ENCODE measurements at places on chromosomes 3 and 15.

DNA sequence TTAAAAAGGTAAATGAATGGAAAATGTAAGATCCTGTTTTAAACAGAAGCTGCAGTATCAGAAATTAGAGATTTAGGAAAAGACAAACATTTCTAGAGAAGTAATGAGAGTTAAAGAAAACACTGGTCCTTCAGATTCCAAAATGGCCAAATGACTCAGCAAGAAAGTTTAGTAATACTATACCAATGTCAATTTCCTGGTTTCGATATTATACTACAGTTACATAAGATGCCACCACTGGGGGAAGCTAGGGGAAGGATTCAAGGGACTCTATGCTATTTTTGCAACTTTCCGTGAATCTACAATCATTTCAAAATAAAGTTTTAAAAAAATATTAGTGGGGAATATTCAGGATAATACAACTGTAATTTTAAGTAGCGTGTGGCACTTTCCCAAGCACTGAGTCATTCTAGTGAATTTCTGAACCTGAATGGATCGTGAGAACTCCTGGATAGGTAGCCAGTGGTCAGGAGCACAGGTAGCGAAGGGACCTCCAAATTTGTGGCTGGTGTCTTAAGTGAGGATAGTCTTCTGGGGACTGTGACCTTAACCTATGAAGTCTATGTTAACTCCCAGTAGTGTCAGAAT, 37.6 kb downstream of the TMCC1 start:
- DNase-seq, result no peak

- DNase-seq, result no peak
These were observed 26.2 kb upstream of the IGF2BP2 start for GRCh38 chr3:185851046-185851445.

GRCh38 chr15:90075420-90076289, 26.6 kb downstream of the IDH2 start:
- DNase-seq, result no peak

- DNase-seq, result no peak
These were observed 17.7 kb downstream of the RBP1 start for GRCh38 chr3:139521816-139522215.

- DNase-seq, result no peak
These were observed 181.9 kb downstream of the OPA1 start for GRCh38 chr3:193774916-193775285.

DNA sequence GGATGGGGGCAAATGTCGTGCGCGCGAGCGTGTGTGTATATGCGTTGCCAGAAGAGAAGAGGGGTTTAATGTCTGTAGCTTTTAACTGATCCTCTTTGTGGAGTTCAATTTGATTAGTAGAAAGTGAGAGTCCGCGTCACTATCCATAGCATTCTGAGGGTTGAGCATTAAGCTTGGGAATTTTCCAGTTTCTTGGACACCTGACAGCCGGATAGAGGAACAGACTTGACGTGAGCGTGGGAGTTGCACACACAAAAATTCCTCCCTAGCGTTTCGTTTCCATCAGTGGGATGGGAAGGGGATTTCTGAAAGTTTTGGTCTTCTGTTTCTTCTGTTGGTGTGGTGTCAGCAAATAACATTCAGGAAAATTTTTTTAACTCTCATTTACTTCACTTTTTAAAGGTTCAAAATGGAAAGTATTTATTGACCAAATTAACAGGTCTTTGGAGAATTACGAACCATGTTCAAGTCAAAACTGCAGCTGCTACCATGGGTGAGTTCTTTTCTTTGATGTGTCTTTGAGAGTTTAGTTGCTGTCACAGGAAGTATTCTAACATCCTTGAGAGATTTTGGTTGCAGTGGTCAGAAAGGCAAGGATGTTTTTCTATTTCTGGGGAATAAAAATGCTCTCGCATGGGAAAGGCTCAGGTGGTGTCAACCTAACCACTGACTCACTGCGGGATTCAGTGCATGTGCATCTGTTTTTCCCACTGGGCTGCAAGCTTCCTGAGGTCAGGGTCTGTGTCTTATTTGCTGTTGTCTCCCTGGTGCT, 841 bp downstream of the POGLUT1 start:
- no peak for DNase-seq

- no peak for DNase-seq
These were observed 37.4 kb upstream of the CTDSPL start for GRCh38 chr3:37824090-37824953.

DNA sequence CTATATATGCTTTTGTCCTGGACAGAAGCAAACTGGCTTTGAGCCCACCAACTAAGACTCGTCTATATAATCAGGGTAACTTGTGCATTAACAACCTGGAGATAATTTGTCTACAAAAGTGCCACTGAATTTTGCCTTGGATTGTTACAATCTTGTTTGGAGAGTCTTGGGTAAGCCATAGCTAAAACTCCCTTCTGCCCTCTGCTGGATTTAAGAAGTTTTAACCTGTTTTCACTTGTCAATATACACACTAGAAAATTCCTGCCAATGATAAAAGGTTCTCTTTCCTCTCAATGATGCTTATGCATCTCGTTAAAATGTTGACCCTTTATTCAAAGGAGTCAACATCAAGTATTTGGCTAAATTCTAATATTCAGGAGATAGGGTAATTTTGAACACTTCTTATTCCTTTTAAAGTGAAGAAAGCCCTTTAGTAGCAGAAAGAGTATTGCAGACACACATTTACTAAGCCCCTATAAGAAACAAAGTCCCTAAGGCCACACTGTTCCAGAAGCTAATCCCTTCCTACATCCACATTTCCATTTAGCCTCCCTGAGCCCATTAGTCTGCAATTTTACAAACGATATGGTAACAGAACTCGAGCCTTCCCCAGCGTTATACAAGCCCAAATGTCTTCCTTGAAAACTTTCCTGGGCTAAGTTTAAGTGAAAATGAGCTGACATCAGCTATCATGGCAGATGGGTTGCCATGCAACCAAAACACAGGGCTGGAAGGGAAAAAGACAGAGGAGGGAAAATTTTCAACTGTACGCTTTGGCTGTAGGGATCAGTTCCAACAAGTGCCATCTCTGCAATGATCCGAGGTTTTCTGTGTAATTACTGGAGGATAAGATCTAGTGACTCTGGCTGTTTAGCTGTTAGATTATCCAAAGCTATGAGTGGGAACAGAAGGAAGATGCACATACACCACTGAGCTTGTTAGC, 75.9 kb upstream of the FGF12 start:
- DNase-seq, result no peak

DNA sequence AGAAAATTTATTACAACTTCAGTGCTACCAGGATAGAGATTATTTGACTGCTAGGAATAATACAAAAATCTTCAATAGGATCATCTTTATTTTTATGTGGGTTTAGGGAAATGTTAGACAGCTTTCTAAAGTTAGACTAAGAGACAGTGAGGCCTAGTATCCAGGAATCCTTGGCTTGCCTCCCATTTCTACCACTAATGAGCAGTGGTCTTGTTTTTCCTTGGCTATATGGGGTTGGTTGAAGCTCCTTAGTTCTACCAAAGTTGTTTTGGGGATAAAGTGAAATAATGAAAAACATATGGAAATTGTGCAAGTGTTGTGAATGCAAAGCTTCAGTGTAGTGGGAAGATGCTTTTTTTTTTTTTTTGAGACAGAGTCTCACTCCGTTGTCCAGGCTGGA, 16.8 kb downstream of the AP4E1 start:
- DNase-seq, result no peak

DNA sequence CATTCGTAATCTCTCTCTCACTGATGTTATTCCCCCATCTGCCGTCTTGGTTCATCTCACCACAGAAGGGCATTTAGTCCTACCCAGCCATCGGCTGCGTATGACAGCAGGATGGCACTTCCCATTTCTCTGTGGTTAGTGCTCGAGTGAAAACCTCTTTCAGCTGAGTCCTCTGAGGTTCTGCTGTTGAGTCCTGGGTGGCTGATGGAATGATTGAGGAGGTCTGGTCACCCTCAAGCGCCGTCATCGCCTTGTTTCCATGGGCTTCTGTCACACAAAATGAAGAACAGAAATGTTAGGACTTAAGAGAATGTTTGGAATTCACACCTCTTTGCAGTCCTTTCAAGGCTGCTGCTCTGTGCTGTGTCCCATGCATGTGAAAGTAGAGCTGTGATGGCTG, 9.4 kb upstream of the SACM1L start:
- no peak for DNase-seq

- DNase-seq, result no peak
These were observed 2.6 kb downstream of the MAP2K1 start for GRCh38 chr15:66389098-66389858.

DNA sequence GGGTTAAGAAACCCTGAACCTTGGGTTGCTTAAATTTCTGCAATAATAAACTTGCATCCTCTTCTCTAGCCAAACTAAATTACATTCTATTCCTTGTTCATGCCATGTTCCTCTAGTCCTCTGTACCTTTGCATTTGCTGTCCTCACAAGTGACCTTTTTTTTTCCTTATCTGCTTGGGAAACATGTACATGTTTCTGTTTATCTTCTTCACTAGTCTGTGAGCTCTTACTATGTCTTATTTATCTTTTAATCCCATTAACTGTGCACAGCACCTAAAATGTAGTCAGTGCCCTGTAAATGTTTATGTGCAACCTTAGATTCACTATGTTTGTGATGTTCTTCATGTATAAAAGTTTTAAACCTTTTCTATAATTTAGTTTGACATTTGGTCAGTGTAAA, 61.9 kb downstream of the REC114 start:
- DNase-seq, result no peak

- DNase-seq, result no peak
These were observed 7.9 kb downstream of the FSIP1 start for GRCh38 chr15:39774688-39775267.

GRCh38 chr3:9915254-9916141, 1.4 kb upstream of the IL17RC start:
- DNase-seq, result no peak

- DNase-seq, result no peak
These were observed 11.6 kb upstream of the PIK3CB start for GRCh38 chr3:138846262-138846791.

DNA sequence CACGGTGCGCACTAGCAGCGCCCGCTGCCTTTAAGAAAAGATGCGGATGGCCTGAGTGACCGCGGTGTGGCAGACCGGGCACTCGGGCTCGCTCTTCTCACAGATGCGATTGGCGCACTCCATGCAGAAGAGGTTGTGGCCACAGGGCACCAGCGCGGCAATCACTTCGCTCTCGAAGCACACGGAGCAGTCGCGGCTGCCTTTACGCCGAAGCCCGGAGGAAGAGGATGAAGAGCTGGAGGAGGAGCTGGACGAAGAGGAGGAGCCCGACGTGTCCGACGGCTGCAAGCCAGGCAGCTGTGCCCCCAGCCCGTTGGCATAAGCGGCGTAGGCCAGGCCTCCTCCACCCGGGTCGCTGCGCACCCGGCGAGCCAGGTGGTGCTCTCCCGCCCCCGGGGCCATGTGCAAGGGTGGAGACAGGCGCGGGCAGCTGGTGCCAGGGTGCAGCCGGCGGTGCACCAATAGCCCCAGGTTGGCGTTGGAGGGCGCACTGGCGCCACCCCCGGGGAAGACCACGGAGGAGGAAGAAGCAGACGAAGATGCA, 2.6 kb downstream of the MEX3B start:
- no peak for DNase-seq

- no peak for DNase-seq
These were observed 61.4 kb downstream of the DENND4A start for GRCh38 chr15:65730549-65731172.

DNA sequence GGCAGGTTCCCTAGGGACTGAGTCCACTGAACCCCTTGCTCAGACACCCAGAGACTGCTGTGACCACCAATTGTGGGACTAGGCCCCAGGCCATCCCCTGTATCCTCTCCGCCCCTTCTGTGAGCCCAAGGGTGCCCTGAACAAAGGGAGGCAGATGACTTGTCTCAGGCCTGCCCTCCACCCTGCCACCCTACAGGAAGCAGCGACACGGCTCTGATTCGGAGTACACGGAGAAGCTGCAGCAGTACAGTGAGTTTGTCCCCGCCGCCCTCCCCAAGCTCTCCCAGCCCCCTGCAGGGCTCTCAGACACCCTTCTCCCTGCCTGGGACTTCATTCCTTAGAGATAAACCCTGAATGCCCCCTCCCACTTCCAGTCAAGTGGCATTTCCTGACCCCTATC, 16.6 kb downstream of the EPHB3 start:
- no peak for DNase-seq

GRCh38 chr3:15822281-15822680, 24.5 kb upstream of the ANKRD28 start:
- no peak for DNase-seq

DNA sequence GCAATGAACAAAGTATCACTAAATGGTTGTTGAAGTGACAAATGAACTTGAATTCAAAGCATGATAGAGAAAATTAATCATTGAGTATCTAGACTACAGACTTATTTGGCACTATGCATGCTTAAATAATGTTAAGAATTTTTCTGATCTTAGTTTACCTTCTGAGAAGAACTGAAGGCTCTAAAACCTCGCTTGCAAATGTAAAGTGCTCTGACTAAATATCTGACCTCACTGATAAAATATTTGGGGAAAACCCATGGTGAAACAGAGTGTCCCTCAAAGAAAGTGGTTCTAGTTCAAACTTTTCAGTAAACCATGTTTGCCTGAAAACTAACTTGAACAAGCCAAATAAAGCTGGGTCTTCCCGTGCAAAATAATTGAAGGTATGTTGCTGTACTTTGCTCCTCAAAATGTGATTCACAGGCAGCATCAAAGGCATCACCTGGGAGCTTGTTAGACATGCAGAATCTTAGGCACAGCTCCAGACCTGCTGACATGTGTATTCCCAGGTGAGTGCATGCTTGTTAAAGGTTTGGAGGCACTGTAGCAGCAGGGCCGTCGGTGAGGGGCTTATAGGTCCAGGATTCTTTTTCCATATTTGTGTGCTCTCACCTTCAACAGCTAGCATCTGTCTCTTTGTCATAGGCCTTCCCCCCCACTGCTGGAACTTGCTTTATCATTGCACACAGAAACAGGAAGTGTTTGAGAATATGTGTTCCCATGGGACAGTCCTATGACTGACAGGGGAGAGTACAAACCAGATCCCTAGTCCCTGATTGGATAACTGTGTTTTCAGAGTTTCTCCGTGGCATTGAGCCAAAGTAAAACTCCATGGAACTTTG, 524.2 kb upstream of the LMCD1 start:
- DNase-seq, result no peak

- DNase-seq, result no peak
These were observed 2.0 kb downstream of the ARPP21 start for GRCh38 chr3:35641331-35641730.

DNA sequence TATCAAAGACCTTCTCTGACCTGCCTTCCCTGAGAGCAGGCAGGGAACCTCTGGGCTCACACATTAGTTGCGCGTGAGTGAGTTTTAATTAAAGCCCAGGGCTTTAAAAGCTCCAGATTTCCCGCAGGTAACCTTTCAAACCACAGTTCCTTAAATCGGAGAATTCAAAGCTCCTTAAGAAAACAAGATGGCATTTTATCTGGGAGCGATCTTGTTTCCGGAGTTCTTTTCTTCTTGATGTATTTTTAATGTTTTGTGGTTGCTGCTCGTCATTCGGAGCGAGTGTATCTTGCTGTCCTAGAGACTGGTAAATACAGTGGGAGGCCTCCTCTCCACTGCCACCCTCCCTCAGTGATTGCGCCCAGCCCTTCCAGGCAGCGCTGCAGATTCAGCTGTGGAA, 284.3 kb downstream of the CLSTN2 start:
- DNase-seq, result no peak

All from stimulated activated CD4-positive, alpha-beta T cell treated with anti-CD3 and anti-CD28 coated beads, Interleukin-2, amount 100 ng/mL, for 48 hours (primary cell).